Smooth muscle cell of bladder (primary cell): ENCODE measurements at places on chromosomes 2 and 18. TPM values are rescaled to one million over a fixed set of nuclear protein-coding genes. Genes with fewer than 3 reads are reported as not detected.

Gene ACADL
- under 0.01 and 0.37 TPM in 2 replicates for total RNA-seq

Gene SALL3
- not detected in 2 replicates for total RNA-seq

Gene ALPG
- total RNA-seq, result not detected in 2 replicates

Gene RIT2
- not detected in 2 replicates for total RNA-seq

Gene MAPK4
- 0.09 TPM in 1 of 2 replicates, not detected in the other for total RNA-seq

Gene UGT1A10
- 0.43 and 0.83 TPM in 2 replicates for total RNA-seq

Gene GREB1L
- total RNA-seq, result 0.09 TPM in 1 of 2 replicates, not detected in the other

Gene CCDC85A
- total RNA-seq, result under 0.01 and 0.09 TPM in 2 replicates

Gene USP34
- 87.6 and 103 TPM in 2 replicates for total RNA-seq

Gene ANKRD30B
- total RNA-seq, result under 0.01 and 0.09 TPM in 2 replicates
